AG08395 (cell line): ENCODE measurements at places on chromosomes 3 and 15.
A peak's percentile ranks its signal among the peaks of the same experiment; 100 is the strongest.

DNA sequence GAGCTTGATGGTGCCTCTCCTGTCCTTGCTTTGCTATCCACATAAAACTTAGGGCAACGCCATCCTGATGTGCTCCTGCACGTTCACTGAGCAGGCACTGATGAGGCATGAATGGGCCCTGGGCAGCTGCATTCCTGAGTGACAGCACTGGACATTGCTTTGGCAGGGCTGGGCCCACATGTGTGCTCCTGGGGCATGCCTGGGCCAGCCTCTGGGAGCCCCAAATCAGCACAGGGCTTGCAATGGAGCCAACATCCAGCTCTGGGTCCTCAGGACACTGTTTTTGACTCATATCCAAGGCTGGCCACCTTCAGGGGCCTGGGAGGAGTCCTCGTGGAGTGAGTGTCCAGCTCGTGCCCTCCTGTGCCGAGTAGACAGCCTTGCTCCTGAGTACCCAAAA lies 5.9 kb upstream of the TKT start:
- DNase-seq = no peak

DNA sequence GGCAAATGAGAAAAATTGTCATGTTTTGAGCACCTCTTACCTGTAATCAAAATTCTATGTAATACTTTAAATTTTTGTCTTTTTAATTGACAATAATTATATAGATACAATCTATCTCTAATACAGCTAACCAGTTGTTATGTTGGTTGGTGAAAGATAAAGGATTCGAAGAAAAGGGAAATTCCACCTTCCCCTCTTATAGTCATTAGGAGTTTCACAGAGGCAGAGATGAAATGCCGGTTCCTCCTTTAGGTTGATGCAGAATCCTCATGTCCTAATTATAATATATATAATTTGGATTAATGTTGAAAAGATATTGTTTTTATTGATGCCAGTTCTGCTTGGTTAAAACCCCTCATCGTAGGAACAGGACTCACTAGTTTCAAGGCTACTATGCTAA lies 67.1 kb downstream of the LRCH3 start:
- no peak for DNase-seq

DNA sequence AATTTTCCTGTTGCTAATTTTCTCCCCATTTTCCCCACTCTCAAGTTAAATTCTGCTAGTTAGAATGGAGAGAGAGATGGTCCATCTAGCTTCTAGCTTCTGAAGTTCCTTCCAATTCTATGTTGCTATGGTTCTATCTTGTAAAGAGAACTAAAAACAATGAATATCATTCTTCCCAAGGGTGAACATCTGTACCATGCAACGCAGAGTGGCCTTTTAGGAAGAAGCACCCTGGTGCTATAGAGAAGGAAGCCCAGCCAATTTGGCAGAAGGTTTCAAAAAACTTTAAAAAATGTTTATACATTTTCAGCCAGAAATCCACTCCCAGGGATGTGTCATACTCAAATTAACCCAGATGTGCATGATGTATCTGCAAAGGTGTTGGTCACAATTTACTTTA lies 149.1 kb downstream of the SEMA6D start:
- no peak for DNase-seq

DNA sequence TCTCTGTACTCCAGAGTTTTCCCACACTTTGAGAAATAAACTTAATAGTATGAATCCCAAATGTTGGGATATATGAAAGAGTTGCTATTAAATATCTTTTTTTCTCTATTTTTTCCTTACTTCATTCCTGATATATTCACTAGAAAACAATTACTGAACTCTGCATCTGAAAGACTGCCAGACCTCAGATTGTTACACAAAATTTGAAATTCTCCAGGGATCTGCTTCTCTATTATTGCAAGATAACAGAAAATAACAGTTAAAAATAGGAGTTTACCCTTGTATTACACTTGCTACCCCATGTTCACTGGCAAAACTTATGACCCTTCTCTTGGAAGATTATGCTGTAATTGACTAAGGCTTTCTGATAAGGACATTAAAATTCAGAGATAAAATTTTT lies 11.7 kb upstream of the P3H2 start:
- no peak for DNase-seq

DNA sequence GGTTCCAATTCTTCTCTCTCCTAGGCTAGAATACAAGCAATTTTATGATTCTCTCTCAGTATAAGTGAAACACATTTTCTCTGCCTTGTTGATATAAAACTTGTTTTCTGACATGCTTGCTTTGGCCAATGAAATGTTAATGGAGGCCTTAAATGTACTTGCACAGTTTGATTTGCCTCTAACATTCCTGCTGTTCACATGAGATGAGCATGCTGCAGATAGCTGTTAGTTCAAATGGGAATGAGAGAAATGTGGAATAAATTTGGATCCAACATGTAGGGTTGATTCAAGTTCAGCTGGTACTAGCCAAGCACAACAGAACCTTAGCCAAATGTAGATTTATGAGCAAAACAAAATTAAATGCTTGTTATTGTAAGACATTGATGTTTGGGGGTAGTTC lies 32.6 kb upstream of the FHIT start:
- DNase-seq = no peak

GRCh38 chr3:189369636-189370035 lies 197.9 kb downstream of the TPRG1 start:
- DNase-seq = no peak

DNA sequence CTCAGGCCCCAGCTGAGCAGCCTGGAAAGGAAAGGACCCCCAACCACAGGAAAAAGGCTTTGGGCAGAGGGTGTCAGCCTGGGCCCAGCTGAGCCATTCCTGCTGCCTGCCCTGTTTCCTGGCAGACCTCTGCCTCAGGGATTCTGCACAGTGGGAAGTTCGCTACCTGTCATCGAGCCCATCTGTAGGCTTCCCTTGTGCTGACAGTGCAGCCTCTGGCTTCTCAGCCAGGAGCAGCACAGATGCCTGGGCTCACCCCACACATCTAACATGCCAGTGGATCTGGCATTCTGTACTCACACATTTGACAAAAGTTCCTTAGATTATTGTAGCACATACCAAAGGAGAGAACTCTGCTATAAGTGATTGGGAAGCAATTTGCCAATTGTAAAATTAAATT lies 202.2 kb downstream of the SSR3 start:
- no peak for DNase-seq

DNA sequence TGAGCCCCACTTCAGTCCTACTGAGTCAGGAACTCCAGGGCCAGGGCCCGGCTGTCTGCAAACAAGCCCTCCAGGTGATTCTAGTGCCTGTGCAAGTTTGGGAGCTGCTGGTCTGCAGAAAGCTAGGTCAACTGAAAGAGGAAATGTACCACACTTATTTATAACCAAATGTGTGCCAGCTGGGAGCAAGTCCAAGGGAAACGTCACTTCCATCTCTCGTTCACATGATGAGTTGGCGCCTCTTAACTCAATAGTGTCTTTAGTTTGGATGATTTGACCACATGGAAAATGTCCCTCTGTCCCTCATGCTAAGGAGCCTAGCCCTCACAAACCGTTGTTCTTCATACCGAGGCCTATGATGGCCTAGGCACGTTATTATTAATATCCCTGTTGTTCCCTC lies 43.2 kb downstream of the GOLGA8S start:
- no peak for DNase-seq

- no peak for DNase-seq
These were observed 134.3 kb downstream of the CGGBP1 start for GRCh38 chr3:87924485-87924884.

GRCh38 chr3:58560771-58561311 lies 16.4 kb downstream of the FAM107A start:
- peak; percentile 93 for DNase-seq

DNA sequence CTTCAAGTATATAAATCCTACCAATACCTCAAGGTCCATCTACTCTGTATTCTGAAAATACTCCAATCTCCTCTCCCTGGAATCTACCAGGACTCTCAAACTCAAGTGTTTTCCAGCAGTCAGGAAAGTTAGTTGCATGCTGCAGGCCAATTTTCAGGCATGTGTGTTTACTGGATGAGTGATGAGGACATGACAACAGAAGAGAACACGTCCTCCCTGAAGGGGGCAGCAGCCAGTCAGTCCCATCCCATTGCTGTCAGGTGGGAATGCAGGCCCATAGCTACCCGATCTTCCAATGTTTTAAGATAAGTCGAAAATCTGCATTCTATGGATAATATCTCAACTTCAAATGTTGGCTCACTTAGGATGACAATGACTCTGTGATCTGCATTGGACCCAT lies 496.2 kb downstream of the FHIT start:
- no peak for DNase-seq

DNA sequence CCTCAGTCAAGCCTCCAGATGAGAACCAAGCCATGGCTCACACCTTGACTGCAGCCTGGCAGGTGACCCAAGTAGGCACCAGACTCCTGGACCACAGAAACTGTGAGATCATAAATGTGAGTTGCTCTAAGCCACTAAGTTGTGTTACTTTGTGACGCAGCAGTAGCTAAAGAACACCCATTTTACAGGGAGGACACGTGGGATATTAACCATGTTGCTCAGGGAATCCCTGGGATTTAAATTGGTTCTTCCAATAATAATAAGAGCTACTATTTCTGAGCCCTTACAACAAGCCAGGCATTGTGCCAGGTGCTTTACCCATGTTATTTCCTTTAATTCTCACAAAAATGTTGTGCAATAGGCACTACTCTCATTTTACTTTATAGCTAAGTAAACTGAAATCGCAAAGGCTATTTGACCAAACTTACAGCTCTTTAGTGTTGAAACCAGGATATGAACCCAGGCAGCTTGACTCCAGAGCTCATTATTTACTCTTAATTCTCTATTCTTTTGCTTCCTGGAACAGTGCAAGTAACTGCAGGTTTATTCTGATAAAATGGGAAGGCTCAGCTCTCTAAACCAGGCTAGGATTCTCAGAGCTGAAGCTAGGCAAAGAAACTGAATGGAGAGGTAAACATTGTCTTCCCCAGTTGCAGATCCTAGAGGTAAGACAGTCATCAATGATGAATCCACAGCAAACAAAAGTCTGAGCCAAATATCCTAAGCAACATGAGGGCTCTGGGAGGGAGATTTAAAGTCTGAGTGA lies 294.4 kb downstream of the KBTBD8 start:
- DNase-seq = no peak

GRCh38 chr3:189593581-189593980 lies 37.6 kb upstream of the TP63 start:
- DNase-seq = no peak

- DNase-seq = peak; percentile 54
These were observed 30.0 kb downstream of the SHQ1 start for GRCh38 chr3:72818092-72818773.

- no peak for DNase-seq
These were observed 34.7 kb downstream of the MYO5A start for GRCh38 chr15:52493968-52494367.

DNA sequence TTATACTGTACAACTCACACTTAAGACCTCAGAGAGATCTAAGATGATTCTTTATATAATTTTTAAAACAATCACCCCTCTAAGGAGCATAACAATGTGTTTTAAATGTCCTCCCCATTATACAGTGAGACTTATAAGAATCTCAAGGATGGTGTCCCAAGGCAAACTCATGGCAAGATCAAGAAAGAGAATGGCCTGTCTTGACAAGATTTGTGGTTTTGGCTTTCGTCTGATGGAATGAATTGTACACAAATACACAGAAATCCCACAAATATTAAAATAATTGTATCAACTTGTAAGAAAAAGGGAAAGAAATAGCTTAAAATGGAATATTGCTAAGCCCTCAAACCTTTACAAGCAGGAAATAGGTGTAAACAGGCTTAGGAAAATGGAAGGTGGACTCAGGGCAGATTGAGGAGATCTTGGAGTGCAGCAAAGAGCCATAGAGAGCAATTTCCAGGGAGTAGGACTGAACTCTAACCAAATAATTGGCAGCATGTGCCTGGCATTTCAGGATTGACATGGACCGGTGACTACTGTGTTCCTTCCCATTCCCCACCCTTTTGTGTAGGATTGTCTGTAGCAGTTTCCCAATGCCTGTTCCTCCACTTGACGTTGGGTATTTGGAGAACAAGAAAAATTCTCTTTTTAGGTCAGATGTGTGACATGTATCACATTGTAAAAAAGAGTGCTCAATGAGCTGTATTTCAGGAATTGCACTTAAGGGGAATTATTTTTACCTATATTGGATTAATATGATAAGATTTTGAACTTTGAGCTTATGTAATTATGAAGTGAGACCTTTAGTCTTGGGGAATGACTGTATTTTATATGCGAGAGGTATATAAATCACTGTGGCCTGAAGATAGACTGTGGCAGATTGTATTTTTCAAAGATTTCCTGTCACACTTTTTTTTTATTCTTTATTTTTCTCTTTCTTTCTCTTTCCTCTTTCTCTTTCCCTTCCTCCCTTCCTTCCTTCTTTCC lies 317.8 kb upstream of the SLITRK3 start:
- DNase-seq = no peak

DNA sequence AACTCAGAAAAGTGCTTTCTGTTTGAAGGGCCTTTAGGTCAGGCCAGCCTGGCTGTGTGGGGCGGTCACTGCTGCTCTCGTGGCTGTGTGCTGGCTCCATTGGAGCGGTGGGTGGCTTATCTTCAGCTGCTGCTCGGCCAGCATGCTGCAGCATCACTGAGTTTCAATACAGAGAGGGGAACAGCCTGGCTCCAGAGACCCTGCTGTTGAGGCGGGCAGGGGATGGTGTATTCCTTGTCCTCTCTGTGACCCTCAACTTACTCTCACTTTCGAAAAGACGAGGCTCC lies 248.5 kb upstream of the ONECUT1 start:
- no peak for DNase-seq

GRCh38 chr3:70885636-70886035 lies 573.2 kb upstream of the MDFIC2 start:
- DNase-seq = no peak

DNA sequence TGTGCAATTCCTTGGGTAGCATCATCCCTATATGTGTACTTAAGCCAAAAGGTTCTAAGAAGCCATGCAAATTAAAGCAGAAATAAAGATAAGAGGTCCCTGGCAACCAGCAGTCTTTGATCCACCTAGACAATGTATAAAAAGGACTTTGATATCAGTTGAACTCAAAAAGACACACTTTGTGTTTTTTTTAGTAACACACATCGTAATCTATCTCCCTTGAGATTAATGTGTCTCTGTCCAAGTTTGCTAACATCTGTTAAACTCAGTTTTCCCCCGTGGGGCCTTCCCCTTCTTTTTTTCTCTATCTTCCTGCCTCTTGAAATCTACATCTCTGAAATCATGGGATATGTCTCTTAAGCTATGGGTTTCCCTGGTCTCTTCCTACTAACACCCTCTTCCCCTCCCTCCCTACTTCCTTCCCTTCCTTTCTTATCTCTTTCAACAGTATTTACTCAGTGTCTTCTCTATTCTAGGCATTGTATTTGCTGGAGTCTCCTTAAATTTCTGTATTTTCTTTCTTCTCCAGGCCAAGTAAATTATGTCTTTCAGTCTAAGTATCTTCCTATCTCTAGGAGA lies 27.7 kb downstream of the ALDH1A2 start:
- DNase-seq = no peak
